Hepatocyte (in vitro differentiated cells): ENCODE measurements at places on chromosomes 1 and 21.

- DNase-seq, result no peak
These were observed 2.0 kb upstream of the RCSD1 start for GRCh38 chr1:167627865-167628641.

DNA sequence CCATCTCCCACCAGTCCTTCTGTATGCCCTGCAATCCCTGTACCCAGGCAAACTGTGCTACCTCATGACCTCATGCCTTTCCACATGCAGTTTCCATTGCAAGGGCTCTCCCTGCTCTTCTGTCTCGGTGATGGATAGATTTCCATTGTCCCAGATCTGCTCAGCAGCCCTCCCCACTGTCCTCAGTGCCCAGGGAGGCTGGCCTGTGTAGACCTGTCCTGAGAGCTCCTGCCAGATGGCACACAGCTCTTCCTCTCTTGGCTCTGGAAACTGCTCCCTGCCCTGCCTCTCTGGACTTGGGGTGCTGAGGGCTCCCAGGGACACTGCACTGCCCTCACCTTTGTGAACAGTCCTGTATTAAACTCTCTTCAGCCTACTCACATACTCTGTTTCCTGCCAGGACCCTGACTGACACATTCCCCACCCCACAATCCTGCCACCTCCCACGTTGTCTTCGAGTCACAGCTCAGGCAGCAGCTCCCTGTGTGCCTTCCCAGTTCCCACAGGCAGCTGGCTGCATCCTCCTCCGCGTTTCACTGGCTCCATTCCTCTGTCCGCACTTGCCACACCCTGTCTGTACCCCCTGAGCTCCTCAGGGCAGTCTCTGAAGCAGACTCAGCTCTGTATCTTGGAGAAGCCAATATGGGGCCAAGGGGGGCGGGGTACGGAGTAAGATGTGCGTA, 57.0 kb downstream of the SPATA46 start:
- DNase-seq, result no peak

- no peak for DNase-seq
These were observed 59.6 kb upstream of the PRDX6 start for GRCh38 chr1:173417563-173417962.

GRCh38 chr1:76905876-76906595, 38.8 kb downstream of the ST6GALNAC5 start:
- no peak for DNase-seq

DNA sequence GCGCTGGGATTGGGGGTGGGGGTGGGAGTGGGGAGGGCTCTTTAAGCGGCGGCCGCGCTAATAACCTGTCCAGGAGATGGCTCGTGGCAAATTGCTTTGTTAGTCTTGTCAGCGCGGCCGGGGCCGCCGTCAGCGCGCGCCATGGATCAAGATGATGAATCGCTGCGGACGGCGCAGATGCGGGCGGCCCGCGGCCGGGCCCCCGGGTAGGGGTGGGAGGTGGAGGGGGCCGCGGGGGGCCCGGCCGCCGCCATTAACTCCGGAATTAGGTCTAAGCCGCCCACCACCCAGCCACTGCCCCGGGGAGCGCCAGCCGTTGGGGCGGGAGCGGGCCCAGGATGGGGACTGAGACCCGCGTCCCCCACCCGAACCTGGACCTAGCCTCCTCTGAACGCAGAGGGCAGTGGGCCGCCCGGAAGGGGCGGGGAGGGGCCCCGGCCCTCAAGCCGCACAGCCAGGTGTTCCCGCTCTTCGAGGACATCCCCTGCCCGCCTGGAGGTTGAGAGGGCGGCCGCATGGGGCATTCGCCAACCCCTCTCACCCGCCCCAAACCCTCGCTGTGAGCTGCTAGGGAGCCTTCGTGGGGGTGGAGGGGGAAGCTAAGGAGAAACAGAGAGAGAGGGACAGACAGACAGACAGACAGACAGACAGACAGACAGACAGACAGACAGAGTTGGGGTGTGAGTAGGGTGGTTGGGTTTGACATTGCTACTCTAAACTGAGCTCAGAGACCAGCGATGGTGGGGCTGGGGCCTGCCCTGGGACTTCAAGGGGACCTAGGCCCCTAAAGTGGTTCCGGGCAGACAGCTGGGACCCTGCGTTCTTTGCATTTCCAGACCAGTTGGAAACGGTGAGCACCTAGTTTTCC, 3.8 kb upstream of the DMBX1 start:
- DNase-seq, result no peak

DNA sequence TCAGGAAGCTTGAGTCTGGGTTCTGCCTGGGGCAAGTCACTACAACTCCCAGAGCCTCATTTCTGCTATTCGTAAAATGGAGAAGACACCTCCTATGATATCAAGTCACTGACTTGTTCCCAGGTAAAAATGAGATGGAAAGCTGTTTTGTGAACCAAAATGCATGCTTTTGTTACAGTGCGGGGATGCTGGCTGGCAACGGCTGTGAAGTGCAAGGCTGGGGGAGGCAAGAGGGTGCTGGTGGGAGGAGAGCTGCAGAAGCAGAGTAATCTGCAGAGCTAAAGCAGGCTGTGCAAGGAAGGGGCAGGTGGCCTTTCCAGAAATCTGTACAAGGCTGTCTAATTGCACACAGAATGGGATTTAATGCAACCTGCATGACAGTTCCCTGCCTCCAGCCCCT, 150.9 kb downstream of the CNIH3 start:
- DNase-seq, result no peak

GRCh38 chr1:227042292-227042691, 102.2 kb downstream of the COQ8A start:
- no peak for DNase-seq

DNA sequence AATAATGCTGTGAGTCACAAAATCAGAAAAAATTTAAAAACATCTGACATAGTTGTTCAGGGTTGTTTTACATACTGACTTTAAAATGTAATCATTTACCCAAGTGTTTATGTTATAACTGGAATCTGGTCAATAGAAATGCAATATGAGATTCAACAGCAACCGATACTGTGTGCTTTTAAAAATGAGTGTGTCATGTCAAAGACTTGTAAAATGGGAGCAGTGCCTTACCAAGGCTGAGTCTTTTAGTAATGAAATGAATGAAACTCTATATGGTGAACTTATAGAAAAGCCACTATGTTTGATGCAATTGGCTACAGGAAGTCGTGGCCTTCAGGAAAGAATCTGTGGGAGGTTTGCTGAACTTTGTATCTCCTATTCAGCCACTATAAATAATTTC, 570.2 kb downstream of the DPYD start:
- DNase-seq, result no peak

DNA sequence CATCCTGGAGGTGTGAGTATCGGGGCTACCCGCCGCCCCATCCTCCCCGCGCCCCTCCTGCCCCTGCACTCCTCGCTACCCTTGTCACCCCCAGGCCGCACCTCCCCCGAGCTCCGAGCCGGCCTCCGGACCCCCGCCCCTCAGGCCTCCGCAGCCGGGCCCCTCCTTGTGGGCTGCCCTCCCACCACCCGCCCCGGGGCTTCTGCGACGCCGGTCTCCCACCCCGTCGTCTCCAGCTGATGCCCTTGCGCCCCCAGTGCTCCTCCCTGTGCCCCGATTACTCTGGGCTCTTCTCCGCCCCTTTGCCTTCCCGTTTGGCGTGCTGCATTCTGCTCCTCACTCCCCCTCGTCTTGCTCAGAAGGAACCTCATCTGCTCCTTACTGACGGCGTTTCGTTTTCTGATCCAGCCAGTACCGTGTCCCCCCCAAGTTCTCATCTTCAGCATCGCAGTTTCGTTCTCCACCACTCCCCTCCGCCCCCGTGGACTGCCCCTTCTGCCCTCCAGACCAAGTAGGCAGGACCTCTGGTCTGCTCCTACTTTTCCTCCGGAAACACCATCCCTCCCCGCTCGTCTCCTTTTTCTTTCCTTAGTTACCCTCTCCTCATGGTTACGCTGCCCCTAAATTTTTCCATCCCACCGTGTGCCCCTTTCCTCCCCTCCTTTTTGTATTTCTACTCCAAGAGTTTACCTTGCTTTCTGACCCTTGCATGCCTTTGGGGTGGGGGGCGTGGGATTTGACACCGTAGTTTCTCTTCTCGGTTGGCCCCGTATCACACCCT, 841 bp downstream of the SNX27 start:
- peak; percentile 44 for DNase-seq

DNA sequence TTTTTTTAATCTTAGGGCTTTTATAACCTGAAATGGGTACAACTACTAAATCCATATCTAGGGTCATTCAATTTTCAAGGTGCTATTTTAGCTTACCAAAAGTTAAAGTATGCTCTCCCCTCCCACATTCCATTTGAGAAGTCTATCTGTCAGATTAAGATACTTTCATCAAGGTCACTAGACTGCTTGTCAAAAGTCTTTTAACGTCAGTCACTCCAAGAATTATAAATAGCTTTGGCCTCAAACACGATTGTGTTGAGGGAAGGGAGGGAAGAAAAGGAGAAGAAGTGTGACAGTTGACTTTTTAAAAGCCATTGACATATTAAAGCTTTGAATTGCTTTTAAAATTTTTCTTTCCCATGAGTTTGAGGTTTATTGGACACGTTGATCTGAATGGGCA, 175.8 kb downstream of the PTGER3 start:
- no peak for DNase-seq

GRCh38 chr1:6245086-6245868, 1.3 kb downstream of the HES3 start:
- DNase-seq, result peak; percentile 95

DNA sequence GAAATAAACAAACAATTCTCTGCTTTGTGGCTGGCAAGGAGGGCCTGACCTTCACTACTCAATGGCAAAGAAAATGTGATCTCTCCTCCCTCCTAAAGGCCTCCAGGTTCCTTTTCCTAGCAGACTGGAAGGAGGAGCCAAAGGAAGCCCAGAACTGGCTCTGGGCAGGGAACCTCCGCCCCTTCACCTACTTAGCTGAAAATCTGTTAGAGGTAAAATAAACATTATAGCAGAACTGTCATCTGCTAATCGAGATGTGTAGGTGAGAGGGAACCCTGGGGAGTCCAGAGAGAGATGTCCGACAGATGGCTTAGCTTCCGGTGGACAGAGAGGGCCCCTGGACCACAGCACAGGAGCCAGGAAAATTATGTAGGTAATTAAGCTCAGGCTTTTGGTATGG, 75.2 kb upstream of the KCNA3 start:
- no peak for DNase-seq

- no peak for DNase-seq
These were observed 604.7 kb upstream of the PLXNA2 start for GRCh38 chr1:208848854-208849253.

DNA sequence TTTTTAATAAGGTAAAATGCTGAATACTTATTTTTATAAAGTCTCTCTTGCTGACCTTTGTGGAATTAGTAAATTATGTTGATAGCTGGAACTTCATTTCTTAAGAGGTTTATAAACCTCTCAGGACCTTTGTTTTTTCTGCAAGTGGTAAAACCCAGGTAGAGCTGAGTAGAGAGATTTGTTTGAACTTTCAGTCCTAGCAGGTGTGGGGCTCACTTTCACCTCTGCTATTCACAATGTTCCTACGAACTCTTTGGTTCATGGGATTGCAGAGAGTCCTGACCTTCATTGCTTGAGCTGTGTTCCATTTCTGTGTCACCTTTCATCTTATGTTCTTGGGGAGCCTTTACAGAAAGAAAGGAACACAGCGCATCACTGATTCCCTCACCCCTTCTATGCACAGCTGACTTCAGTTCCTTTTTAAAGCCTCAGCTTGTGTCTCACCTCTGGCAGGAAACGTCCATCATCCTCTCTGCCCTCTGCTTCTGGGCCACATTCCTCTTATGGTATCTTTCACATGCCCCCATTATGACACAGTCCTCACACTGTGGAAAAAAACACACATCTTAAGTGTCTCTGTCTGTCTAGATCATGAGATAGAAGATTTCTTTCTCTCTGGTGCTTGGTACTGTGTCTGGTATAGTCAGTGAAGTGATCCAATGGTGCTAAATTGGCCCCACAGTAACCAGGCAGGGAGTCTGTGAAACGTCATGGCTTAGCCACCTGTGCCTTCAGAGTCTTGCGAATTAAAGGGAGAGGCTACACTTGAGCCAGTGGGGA, 262.5 kb upstream of the B3GALT2 start:
- no peak for DNase-seq

DNA sequence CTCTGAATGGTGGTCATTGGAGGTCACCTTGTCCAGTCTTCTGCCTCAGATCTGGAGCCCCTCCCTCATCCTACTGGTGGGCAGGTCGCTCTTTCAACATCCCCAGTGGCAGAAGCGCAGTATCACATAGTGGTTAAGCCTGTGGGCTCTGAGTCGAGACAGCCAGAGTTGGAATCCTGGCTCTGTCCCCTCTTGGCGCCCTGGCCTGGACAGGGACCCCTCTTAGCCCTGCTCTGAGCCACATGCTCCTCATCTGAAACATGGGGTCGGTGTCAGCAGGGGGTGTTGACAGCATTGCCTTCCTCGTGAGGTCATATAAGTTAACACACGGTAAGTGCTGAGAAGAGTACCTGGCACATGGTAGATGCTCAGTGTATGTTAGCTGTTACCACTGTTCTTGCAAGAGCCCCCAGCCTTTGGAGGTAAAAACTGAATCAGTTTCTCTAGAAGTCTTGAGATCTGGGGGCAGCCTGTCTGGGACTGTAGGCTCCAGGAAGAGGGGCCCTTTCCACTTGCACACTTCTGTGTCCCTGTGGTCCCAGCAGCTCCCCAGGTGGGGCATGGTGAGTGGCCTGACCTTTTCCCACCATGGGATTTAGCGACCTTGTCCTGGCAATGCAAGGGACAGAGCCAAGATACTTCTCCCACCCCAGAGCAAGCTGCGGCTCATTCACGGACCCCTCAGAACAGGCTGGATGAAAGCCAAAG, 6.4 kb downstream of the ZC3H12A start:
- no peak for DNase-seq

DNA sequence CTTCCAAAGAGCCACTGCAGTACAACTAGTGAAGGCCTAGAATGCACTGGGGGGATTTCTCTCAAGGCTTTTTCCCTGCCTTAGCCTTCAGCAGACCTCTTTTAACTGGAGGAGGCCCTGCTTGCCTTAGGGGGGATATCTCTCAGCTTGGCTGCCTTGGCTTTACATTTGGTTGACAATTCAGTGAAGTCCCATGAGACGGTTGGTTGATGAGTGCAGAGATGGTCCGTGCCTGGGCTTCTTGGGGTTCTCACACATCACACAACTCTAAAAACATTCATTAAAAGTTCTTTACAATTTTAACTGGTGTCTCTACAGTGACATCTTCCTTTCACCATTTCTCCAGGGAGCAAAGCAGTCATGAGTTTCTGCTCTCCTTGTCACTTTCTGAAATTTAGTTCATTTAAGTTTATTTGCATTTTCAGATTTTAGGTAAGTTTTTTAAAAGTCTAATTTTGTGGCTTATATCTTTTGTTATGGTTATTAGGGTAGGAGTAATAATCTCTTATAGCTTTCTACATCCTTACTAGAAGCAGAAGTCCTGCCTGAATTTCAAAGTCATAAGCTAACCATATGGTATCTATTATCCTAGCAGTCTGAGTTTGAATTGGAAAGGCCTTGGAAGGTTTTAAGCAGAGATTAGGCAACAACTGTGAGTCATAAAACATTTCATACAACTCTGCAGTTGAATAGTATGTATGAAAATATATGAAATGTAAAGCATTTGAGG, 487.6 kb downstream of the DPYD start:
- peak; percentile 10 for DNase-seq

GRCh38 chr1:182328591-182328990, 63.0 kb downstream of the GLUL start:
- DNase-seq, result no peak

GRCh38 chr1:153387001-153387400, 3.9 kb downstream of the S100A8 start:
- no peak for DNase-seq
